GM12891 (cell line): ENCODE measurements at places on chromosomes 7 and 10.

GRCh38 chr7:129824291-129825208 is 128.2 kb downstream of the UBE2H start:
- peak; percentile 37 for DNase-seq

GRCh38 chr10:4301291-4302045 is 516.5 kb upstream of the KLF6 start:
- DNase-seq = no peak

GRCh38 chr10:33697016-33697415 is 362.5 kb upstream of the NRP1 start:
- no peak for DNase-seq

- DNase-seq = no peak
These were observed 2.1 kb upstream of the RAPGEF5 start for GRCh38 chr7:22358820-22359697.

- DNase-seq = peak; percentile 45
These were observed at the start of gene MARVELD1 for GRCh38 chr10:97713339-97713825. MARVELD1 (plus strand) TSS chr10:97713730; CDS start chr10:97713877, 147 bp downstream.

GRCh38 chr10:98632456-98633150 is 185.9 kb upstream of the HPS1 start:
- DNase-seq = no peak

GRCh38 chr10:56805022-56805421 is 444.0 kb upstream of the ZWINT start:
- DNase-seq = no peak

DNA sequence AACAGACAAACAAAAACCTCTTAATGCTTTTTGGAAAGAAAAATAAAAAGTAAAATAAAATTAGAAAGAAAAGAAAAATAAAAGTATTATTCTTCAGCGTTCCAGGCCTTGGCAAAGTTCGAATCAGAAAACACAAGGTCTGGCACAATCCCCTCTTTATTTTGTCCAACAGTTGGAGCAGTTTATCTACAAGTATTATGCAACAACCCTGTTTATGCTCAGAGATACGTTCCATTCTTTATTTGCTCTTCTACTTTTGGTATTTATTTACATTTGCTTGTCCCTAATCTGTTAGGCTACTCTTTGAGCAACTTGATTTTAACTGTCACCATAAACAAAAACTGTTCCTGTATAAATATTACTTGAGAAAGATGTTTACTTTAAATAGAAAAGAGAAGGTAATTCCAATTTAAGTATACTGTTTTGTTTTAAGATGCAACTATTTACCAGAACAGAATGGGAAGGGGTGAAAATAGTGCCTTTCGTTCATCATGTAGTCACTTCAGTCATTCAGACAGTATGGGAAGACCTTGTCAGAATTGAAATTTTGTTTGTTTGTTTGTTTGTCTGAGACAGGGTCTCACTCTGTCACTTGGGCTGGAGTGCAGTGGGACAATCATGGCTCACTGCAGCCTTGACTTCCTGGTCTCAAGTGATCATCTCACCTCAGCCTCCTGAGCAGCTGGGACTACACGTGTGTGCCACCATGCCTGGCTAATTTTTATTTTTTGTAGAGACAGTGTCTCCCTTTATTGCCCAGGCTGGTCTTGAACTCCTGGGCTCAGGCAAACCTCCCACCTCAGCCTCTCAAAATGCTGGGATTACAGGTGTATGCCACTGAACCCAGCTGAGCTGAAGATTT is 5.7 kb downstream of the PDK4 start:
- no peak for DNase-seq

- DNase-seq = no peak
These were observed 15.6 kb downstream of the ALDH18A1 start for GRCh38 chr10:95640891-95641315.

- DNase-seq = no peak
These were observed 142.6 kb upstream of the NEBL start for GRCh38 chr10:21039721-21040120.

GRCh38 chr10:4050061-4050460 is 265.1 kb upstream of the KLF6 start:
- no peak for DNase-seq

DNA sequence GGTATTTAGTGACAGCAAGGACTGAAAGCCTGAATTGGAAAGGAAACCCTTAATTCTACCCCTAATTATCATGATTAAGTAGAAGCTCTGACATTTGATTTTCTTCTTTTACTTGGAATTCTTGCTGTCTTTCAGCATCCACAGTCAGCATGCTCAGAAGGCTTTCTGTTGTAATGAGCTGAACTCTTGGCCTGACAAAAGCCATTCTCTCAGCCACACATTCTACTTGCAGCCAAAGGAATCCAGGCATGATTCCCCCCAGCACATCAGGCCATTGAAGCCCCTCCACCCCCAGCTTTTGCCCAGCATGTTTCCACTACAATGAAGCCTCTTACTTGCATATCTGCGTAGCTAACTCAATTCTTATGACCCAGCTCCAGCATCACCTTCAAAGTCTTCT is 94.3 kb upstream of the FRMD4A start:
- DNase-seq = no peak

DNA sequence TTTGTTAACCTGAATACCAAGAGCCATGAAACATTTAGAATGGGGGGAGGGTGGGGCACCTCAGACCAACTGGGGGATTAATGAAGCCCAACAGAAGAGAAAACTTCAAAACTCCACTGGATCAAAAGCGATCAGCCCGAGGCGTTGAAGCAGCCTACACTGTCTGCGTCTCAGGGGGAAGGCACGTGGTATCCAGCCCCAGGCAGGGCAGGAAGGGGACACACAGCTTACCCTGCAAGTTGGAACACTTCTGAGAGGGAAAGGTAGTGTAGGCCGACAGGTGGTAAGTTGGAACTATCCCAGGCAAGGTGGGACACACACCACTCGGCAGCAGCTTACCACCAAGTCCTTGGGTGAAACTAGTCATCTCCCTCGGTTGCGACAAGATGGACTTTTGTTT is 102.9 kb downstream of the TAX1BP1 start:
- DNase-seq = no peak

DNA sequence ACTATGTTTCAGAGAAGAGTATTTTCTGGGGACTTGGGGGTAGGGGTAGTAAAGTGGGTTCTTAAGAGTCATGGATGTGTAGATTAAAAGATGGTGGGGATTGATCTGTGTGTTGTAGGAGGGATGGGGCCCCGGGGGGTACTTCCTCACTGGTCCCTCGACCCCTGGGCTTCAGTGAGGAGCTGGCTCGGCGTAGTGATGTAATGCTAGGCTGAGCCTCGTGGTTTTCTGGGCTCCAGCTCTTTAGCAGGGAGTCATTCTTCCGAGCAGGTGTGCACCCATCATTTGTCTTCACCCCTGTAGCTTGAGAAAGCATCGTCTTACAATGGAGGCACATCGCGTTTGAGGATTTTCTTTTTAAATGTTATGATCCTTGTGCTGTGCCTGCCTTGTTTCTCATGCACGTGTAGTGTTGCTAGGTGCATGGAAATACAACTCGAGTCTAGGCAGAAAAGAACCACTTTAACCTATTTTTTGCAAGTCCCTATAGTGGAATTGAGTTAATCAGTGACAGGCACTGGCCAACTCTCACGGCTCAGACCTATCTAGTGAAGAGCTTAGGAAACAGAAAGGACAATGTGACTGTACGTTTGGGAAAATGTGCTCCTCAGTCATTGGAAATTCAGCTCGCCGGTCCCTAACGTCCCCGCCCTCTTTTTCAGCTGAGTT is 106.1 kb upstream of the BTBD16 start:
- DNase-seq = no peak

GRCh38 chr7:46545790-46546189 is 624.7 kb upstream of the IGFBP3 start:
- DNase-seq = no peak

- no peak for DNase-seq
These were observed 9.5 kb downstream of the SLC13A1 start for GRCh38 chr7:123190109-123190831.

DNA sequence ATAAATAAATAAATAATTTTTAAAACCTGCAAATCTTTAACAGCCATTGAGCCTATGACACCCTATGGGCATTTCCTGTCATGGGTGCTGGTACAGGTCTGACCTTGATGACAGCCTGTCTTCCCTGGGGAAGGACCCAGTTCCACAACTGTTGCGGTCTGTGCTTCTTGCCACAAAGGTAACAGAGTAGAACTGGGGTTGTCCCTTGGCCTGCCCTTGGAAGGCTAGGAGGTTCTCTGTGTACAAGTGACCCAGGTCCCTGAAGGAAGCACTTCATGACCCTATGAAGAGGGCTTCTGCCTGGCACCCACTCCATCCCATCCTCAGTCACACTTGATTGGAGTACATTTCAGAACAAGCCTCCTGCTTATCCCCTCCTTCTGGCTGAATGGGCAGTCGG is 66.9 kb downstream of the OGDH start:
- DNase-seq = no peak

GRCh38 chr7:105943486-105943885 is 19.6 kb upstream of the CDHR3 start:
- no peak for DNase-seq

GRCh38 chr7:20194343-20194995 is 22.7 kb downstream of the MACC1 start:
- DNase-seq = no peak

DNA sequence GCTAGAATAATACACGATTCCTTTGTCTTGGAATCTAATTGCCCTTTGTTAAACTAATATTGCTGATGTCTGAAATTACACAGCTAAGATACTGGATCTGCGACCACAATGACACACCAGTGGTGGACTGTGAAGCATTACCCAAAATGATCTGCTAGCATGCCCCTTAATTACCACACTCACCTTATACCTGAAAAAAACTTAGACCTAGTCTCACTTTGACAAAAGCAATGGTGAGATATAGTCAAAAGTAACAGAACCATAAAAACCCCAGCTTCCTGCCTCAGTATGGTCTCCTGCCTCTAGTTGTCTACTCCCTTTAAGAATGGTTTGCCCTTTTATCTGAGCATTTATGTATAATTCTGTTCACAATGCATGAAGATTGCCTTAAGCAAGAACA is 20.8 kb upstream of the ERVW-1 start:
- no peak for DNase-seq

- no peak for DNase-seq
These were observed 41.3 kb downstream of the ETV1 start for GRCh38 chr7:13948019-13948801.

- DNase-seq = peak; percentile 53
These were observed 11.5 kb upstream of the KLRG2 start for GRCh38 chr7:139494835-139495579.

DNA sequence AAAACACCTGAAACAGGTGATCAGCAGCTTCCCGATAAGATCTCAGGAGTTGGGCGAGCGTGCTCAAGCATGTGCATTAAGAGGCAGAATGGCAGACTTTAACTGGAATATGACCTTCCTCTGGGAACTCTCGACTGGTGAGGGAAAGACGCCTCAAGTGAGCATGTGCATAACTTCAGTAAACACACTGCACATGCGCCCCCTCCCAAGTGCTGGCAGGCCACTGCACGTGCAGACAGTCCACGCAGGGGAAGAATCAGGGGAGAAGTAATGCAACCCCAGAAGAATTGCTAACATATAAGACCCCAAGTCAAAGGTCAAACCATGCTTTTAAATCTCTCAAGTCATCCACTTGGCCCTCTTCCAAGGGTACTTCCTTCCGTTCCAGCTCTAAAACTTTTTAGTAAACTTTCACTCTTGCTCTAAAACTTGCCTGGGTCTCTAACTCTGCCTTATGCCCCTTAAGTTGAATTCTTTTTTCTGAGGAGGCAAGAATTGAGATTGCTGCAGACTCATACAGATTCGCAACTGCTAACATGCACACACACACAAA is 541.0 kb downstream of the TNS3 start:
- DNase-seq = no peak

GRCh38 chr7:2569421-2569820 is 10.6 kb downstream of the IQCE start:
- no peak for DNase-seq

DNA sequence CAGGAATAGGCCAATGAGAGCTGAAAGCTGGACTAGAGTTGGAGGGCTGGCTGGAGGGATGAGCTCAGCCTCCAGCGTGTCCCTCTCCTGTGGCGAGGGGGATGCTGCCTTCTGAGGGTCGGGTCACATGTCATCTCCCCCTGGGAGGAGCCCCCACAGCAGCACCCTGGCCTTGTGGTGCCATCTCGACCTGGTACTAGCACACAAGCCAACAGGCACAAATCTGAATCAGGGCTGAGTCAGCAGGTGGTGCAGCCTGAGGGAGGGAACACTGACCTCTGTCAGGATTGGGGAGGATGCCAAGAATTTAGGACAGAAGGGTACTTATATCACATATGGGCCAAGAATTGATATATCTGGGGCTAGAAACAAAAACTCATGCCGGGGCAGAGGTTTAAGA is 280.4 kb downstream of the CELF2 start:
- no peak for DNase-seq

GRCh38 chr7:1531263-1531978 is 919 bp downstream of the MAFK start:
- no peak for DNase-seq

- DNase-seq = no peak
These were observed 481.0 kb downstream of the GALNT17 start for GRCh38 chr7:71612911-71613310.

DNA sequence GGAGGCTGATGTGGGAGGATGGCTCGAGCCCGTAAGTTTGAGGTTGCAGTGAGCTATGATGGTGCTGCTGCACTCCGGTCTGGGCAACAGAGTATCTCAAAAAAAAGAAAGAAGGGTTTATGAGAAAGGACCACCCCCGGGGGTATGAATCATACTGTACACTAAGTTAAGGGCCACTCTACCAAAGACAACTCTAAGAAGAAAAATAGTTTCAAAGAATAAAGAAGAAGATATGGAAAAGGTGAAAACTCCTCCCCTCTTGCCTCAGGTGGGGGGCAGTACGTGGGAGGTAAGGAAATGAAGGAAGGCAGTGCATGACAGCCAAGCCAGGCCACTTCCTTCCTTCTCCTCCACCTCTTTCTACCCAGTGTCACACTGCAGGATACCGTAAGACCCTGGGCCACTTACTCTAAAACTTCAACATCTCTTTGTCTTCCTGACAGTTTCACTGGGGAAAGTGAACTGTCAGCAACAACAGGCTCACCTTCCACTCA is 61.3 kb downstream of the PIP4K2A start:
- no peak for DNase-seq

DNA sequence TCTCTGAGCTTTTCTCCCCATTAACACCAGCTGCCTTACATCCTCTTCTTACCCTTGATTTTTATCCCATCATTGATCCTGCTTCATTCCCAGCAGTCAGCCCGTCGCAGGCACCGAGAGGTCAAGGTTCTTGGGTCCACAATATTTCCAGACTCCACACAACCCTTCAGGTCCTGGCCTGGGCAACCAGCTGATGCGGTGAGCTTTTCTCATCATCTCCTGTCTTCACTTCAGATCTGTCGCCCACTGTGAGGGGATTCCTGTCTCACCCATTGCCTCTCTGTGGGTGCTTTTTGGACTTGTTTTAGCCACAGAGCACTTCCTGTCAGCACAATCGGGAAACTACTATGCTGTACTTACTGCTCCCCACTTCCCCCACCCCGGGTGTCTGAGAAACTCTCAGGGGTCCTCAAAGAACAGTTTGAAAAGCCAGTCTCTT is 8.4 kb upstream of the PVRIG start:
- no peak for DNase-seq

- DNase-seq = no peak
These were observed 85.2 kb upstream of the DNAAF5 start for GRCh38 chr7:641269-641671.

GRCh38 chr10:56745490-56745889 is 384.4 kb upstream of the ZWINT start:
- no peak for DNase-seq

- DNase-seq = no peak
These were observed 41.1 kb upstream of the STMP1 start for GRCh38 chr7:135620980-135621850.
